Heart right ventricle (tissue), 16 donors: ENCODE measurements at places on chromosomes 16 and 17. TPM values are rescaled to one million over a fixed set of nuclear protein-coding genes. Genes with fewer than 3 reads are reported as not detected.
A peak's percentile ranks its signal among the peaks of the same experiment; 100 is the strongest.

The WNK4 gene
- not detected for total RNA-seq

GRCh38 chr17:48123776-48124388 lies 16.3 kb downstream of the SNX11 start:
- DNase-seq = no peak

DNA sequence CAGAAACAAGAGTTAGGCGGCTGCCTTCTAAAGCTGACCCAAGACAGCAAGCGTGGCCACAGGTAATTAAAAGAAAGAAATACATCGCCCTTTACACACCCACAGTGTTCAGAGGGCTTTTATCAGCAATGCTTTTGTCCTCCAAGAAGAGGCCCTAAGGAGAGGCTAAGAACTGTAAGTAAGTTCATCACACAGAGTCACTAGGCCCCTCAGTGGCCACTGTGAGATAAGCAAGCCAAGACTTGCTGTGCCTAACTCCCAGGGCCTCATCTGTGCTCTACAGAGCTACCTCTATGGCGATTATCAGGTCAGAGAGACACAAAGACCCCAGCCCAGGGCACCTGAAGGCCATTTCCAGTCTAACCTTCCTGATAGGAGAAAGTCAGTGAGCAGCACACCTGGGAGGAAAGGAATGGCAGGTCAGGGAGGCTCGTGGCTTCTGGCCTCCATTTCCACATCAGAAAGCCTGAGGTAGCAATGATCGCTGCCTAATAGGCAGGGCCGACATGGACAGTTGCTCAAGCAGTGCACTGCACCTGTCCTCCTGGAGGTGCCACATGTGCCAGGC lies 545.2 kb upstream of the CDH11 start:
- DNase-seq = no peak

The AATK gene
- total RNA-seq = 6.5 TPM

DNA sequence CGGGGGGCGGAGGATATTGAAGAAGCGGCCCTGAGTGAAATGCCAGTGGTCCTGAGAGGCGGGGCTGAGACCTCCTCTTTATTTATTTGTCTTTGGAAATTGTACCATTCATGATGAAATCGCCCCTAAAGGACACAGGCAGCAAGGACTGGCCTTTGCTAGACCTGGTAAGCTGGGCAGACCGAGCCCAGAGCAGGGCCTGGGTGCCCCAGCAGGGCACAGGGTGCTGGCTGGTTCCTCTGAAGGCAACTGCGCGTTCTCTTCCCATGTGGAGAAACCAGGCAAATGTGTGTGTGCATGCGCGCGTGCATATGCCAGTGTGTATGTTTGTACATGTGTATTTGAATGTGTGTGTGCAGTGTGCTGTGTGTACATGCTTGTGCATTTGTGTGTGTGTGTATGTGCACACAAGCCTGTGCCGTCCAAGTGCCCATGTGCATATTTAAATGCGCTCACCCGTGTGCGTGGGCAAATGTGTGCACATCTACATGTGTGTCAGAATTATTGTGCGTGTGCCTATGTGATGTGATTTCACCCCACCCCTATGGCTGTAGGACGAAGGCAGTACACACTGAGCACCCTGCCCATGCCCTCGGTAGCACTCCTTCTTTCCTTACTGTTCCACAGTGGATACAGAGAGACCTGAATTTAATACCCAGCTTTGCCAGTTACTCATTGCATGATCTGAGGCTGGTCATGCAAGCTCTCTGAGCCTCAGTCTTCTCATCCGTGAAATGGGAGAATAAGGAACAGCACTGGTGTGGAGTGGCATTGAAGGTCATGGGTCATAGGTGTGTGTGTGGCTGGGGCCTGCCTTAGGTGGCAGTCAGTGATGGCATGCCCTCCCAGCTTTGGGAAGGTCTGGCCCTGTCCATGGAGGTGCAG lies 105.2 kb downstream of the CMIP start:
- DNase-seq = no peak

The PRSS36 gene
- 0.94 TPM for total RNA-seq

The BRIP1 gene
- total RNA-seq = not detected

DNA sequence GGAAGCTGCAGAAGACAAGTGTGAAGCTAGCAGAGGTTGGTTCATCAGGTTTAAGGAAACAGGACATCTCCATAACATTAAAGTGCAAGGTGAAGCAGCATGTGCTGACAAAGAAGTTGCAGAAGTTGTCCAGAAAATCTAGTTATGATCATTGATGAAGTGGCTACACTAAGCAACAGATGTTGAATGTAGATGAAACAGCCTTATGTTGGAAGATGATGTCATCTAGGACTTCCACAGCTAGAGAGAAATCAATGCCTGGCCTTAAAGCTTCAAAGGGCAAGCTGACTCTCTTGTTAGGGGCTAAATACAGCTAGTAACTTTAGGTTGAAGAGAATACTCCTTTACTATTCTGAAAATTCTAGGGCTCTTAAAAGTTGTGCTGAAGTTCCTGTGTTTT lies 340.2 kb upstream of the SOX9 start:
- no peak for DNase-seq

The PIPOX gene
- total RNA-seq = 1.3 TPM

- no peak for DNase-seq
These were observed 61.2 kb upstream of the MED13 start for GRCh38 chr17:62126292-62126691.

The RNF112 gene
- total RNA-seq = 0.66 TPM

GRCh38 chr17:16820979-16821543 lies 131.0 kb downstream of the CCDC144A start:
- no peak for DNase-seq

- no peak for DNase-seq
These were observed 92.3 kb downstream of the BMERB1 start for GRCh38 chr16:15526731-15527130.

GRCh38 chr17:4364622-4365041 lies 1.8 kb downstream of the UBE2G1 start:
- DNase-seq = no peak

GRCh38 chr16:23274968-23275367 lies 27.1 kb upstream of the SCNN1B start:
- no peak for DNase-seq

DNA sequence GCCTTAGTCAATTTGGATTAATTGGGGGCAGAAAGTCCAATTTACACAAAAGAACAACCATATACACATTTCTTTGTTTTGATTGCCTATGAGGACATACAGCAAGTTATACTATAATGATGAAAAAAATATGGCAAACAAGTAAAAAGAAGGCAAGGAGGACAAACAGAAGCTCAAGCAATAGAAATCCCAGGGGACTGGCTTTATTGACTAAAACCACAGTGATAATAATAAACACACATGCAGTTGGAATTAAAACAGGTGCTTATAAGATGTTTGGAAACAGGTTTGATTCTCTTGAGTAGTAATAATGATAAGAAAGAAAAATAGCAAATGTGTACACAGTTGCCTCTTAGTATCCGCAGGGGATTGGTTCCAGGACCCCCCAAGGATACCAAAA lies 176.4 kb downstream of the SHISA9 start:
- DNase-seq = no peak

DNA sequence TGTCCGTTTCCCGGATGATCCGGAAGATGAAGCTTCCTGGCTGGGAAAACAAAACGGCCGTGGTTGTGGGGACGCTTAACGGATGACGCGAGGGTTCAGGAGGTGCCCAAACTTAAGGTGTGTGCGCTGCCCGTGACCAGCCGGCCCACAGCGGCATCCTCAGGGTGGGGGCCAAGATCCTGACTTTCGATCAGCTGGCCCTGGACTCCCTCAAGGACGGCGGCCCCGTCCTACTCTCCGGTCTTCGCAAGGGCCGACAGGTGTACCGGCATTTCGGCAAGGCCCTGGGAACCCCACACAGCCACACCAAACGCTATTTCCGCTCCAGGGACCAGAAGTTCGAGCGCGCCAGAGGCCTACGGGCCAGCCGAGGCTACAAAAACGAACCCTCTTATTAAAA lies 1.1 kb upstream of the C16orf90 start:
- DNase-seq = no peak

DNA sequence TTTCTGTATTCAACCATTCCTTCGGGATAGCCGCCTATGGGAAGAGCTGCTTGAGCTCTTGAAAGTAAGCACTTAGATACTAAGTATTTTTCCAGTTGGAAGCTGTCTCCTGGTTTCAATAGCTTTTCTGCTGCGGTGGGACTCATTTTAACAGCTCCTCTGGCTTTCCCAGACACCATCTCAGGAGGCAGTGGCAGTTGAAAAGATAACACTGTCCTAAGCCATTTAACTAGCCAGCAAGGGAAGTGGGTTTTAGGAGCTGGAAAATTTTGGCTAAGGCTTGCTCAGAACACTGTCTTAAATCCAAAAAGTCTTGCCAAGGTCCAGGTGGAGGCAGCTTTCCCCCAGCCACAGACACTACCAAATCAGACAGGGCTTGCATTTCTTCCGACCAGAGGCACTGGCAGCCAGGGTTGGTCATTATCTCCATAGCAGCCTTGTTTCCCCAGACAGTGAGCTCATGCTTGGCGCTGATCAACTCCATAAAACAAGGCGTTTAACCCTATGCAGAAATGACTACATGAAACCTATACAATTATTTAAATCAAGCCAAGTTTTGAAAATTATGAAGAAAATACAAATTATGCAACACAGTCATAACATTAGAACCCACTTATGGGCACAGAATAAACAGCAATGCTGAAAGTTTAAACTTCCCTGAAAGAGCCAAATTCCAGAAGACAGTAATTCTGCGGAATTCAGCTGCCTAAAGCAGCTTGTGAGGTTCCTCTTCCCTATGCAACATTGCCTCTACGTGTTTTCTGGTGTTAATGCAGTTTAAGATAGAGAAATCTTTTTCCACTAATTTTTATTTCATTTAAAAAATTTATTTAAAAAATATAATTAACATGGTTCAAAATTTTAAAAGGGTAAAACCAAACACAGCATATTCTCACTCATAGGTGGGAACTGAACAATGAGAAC lies 25.0 kb downstream of the GABARAPL2 start:
- DNase-seq = peak; percentile 87

The IRX6 gene
- 4.4 TPM for total RNA-seq

The GOT2 gene
- 547 TPM for total RNA-seq
